ENCODE measurements at places on chromosomes 3 and 15.
A peak's percentile ranks its signal among the peaks of the same experiment; 100 is the strongest.

DNA sequence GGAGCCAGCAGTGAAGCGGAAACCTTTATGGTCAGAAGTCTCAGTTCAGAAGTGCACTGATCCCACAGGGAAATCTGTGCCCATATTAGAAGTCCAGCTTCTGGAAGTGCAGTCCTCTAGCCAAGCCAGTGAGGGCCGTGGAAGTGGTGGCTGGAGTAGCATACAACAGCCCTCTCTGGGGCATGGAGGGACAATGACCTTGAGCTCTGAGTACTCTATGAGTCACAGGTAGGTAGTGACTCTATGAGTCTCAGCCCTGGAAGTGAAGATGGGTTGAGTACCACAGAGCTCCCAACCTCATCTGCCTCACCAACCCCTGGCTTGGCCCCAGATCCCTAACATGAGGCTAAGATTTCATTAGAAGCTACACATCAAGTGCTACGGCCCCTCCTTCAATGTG is 205.9 kb upstream of the PPP2R3A start:
- H3K4me3 ChIP-seq: no peak overlapping the region
- H3K27me3 ChIP-seq: no peaks in the 10 kb centered on the region
- no peaks in the 10 kb centered on the region for H3K36me3 ChIP-seq
- DNase-seq: no peak

- H3K27me3 ChIP-seq: no peaks in the 10 kb centered on the region
- no peak overlapping the region for H3K27ac ChIP-seq
- H3K36me3 ChIP-seq: no peaks in the 10 kb centered on the region
- DNase-seq: no peak
- no peaks in the 10 kb centered on the region for H3K4me1 ChIP-seq
Observed at GRCh38 chr3:100560426-100560825, 49.0 kb upstream of the ADGRG7 start.

DNA sequence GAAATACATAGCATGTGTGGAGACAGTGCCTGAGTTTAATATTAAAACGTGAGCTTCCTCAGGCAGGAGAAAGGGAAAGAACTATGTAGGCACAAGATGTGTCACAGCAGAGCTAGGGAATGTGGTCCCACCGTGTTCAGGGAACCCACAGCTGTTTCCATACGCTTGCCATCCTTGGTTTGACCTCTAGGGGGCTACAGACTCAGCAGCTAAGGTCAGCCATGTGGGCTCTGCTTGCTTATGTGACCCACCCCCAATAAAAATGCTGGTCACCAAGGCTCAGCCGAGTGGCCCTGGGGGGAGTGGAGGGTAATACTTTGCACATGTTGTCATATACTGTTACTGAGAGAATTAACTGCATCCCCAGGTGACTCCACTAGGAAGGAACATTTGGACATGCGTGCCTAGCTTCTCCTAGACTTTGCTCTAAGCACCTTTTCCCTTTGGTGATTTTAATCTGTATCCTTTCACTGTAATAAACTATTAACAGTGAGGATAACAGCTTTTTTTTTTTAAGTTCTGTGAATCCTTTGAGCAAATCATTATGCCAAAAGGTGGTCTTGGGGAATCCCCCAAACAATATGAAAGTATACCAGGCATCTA is 3.3 kb downstream of the TUBGCP5 start:
- H3K27me3 ChIP-seq: no peaks in the 10 kb centered on the region
- H3K4me3 ChIP-seq: no peak overlapping the region

DNA sequence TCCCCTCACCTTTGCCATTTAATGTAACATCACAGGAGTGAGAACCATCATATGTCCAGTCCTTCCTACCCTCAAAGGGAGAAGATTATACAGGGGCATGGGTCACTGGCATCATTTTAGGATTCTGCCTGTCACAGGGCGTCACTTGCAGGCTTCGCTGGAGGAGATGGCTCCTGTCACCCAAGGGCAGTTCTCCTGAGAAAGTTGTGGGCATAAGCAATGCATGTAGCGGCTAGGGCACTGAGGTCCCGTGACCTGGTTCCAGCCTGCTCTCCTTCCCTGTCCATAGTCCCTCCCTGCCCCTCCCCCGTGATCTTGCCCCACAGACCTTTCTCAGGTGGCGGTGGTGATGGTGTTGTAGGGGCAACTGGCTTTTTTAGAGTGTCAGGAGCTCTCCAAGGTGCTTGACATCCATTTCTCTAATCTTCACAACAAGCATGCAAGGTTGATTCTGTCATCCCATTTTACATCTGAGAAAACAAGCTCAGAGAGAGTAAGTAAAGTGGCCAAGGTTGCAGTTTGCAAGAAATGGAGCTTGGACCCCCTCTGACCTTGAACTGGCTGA is 241.5 kb upstream of the CTDSPL start:
- H3K27ac ChIP-seq: no peak overlapping the region
- H3K4me1 ChIP-seq: 0 out of 2 replicates have a peak, but pooled peaks cover 3% of the 10 kb centered on the region
- H3K27me3 ChIP-seq: no peaks in the 10 kb centered on the region
- H3K36me3 ChIP-seq: no peaks in the 10 kb centered on the region
- no peak overlapping the region for H3K4me3 ChIP-seq

GRCh38 chr15:83626171-83626802 is 27.6 kb upstream of the ADAMTSL3 start:
- H3K36me3 ChIP-seq: no peaks in the 10 kb centered on the region
- H3K27me3 ChIP-seq: no peaks in the 10 kb centered on the region
- DNase-seq: no peak
- no peak overlapping the region for H3K27ac ChIP-seq
- H3K4me3 ChIP-seq: no peak overlapping the region
- no peaks in the 10 kb centered on the region for H3K4me1 ChIP-seq

DNA sequence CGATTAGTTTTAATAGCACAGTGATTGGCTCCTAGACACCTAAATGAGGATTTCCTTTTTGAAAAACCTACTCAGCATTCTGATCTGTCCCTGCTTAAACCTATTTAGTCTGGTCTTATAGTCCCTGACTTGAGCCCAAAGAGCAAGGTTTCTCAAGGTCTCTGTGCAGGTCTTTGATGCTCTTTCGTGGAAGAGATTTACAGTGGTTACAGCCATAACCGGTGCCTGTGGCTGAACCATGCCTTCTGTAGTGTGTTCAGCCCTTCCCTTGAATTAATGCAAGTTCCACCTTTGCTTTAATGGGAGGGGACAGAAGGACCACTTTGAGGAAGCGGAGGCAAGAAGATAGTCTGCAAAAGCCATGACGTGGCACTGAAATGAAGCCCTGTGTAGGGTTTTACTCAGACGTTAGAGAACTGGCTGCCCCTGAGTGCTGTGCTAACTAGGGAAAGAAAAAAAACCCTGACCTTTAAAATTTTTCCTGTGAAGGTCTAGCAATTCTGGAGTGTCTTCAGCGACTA is 43.0 kb downstream of the ZBTB38 start:
- H3K27ac ChIP-seq: peak overlapping the region; percentile 98
- no peaks in the 10 kb centered on the region for H3K27me3 ChIP-seq
- peak; percentile 88 for DNase-seq

DNA sequence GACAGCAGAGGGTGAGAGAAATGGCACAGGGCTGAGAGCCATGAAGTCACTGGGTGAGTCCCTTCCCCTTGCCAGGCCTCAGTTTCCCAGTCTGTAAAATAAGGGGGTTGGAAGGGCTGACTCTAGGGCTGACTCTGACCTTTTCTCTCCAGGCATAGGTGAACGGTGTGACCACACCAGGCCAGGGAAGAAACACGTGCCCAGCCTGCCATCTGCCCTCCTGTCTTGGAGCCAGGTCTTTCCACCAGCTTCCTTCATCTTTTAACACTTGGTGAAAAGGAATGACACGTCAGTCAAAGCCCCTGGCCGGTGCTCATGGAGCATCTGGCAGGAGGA is 74.4 kb downstream of the CPN2 start:
- no peak overlapping the region for H3K4me3 ChIP-seq
- DNase-seq: no peak
- H3K36me3 ChIP-seq: no peaks in the 10 kb centered on the region
- H3K27me3 ChIP-seq: no peaks in the 10 kb centered on the region
- H3K27ac ChIP-seq: no peak overlapping the region
- no peaks in the 10 kb centered on the region for H3K4me1 ChIP-seq

DNA sequence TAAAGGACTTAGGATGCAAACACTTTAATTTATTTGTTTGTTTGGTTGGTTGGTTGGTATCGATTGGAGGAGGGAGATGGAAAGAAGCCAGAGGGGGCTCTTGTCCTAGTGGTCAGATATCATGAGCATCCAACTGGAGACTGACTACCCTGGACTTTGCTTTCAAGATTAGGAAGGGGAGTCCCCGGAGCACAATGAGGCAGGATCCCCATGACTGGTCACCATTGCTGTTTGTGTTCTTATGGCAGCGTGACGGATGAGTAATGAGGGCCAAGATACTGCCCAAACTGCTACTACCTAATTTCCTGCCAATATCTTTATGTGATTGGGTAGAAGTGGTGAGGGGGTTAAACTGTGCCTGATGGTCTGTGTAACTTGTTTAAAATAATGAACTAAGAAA is 354.6 kb upstream of the ROPN1 start:
- no peaks in the 10 kb centered on the region for H3K4me1 ChIP-seq
- H3K27me3 ChIP-seq: no peaks in the 10 kb centered on the region
- no peaks in the 10 kb centered on the region for H3K36me3 ChIP-seq
- H3K4me3 ChIP-seq: no peak overlapping the region

GRCh38 chr3:72332689-72333088 is 515.6 kb downstream of the SHQ1 start:
- no peaks in the 10 kb centered on the region for H3K27me3 ChIP-seq
- H3K27ac ChIP-seq: no peak overlapping the region
- no peak overlapping the region for H3K4me3 ChIP-seq
- no peak for DNase-seq

GRCh38 chr15:70299931-70300869 is 202.5 kb upstream of the TLE3 start:
- H3K27ac ChIP-seq: peak overlapping the region; percentile 100
- DNase-seq: peak; percentile 98
- H3K4me3 ChIP-seq: peak overlapping the region; percentile 4

DNA sequence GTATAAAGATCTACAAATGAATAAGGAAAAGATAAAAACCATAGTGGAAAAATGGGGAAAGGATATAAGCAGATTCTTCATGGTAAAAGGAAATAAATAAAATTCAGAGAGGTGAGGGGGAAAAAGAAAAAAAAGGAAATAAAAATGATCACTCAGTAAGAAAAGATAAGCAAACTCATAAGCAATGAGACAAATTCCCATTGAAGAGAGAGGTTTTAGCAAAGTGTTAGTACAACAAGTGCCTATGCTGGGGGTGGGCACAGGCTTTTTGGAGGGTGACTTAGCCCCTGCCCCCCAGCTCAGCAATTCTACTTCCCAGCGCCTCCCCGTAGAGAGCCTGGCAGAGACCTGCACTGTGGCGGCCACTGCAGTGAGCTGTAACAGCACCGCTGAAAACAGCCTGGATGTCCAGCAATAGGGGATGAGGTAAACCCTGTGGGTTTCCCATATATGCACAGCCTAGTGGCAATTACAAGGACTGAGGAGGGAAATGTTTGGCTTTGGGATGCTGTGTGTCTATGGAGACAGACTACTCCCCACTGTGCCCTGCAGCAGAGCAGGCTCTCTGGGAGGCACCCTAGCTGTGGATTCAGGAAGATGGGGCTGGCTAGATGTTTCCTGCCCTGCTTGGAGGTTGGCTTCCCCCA is 23.7 kb upstream of the SFMBT1 start:
- H3K27me3 ChIP-seq: no peaks in the 10 kb centered on the region
- no peak overlapping the region for H3K4me3 ChIP-seq
- H3K27ac ChIP-seq: no peak overlapping the region
- no peak for DNase-seq
- no peaks in the 10 kb centered on the region for H3K36me3 ChIP-seq

DNA sequence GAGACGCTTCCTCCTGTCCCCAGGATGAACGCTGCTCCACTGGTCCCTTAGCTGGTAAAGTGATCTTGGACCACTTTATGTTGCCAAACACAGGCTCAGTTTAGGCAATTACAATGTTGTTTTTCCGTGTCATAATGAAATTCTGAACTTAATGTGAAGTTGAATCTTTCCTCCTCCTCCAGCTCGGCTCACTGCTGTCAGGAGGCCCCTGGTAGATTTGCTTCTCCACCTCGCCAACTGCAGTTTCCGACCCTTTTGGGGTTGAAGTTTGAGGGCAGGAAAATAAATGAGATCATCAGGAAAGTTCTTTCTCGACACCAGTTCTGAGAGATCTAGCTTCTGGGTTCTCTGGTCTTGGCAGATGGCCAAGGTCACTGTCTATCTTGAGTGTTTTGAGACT is 27.8 kb downstream of the CFAP161 start:
- H3K27ac ChIP-seq: no peak overlapping the region
- H3K27me3 ChIP-seq: no peaks in the 10 kb centered on the region
- H3K4me1 ChIP-seq: peaks cover 26% of the 10 kb centered on the region
- DNase-seq: no peak

Measured in MM.1S (cell line).